Activated CD8-positive, alpha-beta memory T cell treated with anti-CD3 and anti-CD28 coated beads for 48 hours (primary cell): ENCODE measurements at places on chromosomes 12 and 14.

DNA sequence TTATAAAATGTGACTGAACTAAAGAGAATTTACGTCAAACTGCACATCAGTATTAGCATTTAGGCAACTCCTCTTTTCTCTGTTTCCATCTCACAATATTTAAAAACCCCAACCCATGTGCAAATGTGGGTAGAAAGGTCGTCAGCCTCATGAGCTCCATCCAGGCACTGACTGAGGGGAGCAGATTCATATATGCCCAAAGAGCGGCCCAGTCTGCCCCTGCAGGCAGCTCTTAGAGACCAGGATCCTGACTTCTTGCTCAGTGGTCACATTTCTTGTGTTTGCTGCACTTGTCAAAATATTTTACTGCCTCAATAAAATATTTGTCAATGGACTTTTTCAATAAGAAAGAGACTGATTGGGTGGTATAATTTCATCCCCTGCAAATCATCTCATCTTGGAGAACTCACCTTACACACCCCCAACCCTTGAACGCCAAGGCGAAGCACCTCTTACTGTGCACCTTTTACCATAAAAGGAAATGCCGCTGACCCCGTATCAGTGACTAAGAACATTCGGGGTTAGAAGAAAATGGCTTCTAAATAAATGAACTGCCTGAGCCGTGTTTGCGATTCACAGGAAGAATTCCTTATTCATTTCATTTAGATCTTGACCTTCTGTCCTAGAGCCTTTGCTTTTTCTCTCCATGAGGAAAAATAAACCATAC is 418.8 kb downstream of the BCL11B start:
- DNase-seq = no peak

DNA sequence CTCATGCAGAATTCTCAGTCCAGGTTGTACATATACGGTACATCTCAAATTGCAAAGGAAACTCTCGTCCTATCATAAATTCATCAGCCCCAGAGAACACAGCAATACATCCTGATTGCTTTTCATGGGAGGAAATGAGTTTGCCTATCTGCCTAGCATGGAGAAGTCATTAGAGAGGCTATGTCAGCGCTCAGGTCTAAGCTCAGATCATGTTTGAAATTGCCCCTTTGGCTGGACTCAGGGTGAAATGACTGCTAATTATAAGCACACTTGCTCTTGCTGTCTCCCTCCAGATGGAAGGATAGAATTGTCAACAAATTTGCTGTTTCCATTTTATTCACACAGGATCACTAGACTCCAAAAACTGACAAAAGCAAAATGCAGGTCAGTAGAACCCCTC is 178.4 kb downstream of the RIMBP2 start:
- DNase-seq = no peak

- DNase-seq = no peak
These were observed 1.6 kb downstream of the HRK start for GRCh38 chr12:116879509-116880212.

DNA sequence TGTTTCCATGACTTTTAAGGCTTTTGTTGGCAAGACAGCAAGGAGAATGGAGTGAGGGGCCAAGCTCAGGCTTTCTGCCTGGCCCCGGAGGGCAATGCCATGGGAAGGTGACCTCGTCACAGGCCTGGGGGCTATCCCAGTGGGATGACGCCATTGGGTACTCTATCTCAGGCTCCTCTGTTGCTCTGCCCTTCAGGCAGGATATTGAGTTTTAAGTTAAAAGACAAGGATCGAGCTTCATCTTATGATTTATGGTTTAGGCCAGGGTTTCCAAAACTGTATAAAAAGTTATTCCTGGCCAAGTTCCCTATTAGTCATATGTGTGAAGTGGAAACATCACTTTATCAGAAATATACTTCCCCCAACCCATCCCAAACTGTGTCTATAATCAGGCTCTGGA is 127.7 kb downstream of the ZFP36L1 start:
- no peak for DNase-seq

DNA sequence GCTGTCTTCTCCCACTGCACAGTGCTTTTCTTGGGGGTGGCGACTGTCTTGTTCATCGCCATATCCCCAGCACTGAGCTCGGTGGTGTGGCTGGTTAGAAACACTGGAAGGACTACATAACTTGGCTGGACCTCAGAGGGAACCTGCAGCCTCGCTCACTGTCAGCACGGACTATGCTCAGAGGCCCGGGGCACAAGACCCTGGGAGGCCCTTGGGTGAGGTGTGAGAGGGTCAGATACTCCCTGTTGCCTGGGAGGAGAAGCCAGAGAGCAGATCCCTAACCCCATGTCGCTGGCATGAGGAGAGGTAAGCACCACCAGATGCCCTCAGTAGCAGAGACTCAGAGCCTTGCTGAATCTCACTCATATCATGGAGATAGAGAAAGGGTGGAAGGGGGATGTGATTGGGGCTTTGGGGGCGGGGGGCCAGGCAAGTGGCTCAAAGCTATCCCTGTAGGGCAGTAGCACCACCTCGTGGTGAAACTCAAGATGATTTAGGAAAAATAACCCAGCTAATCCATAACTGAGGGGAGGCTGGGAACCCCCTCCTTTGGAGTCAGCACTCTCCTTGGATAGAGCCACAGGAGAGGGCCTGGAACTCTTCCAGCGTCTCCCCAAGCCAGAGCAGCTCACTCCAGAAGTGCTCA is 18.7 kb upstream of the HDAC7 start:
- no peak for DNase-seq

DNA sequence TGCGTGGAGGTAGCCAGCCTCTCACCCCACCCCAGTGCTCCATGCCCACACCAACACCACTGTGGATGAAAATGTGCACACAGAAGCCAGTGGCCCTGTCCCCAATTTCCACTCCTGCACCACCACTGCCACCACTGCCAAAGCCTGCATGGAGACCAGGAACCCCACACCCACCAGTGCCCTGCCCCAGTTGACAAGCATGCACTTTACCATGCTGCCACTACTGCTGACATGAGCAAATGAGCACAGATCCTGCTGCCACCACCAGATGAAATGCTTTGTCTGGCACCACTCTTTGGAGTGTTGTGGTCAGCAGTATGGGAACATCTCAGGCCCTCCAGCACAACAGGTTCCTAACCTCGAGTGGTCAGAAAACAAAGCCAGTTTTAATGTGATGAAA is 104.1 kb downstream of the ATXN7L3B start:
- no peak for DNase-seq

- no peak for DNase-seq
These were observed 202.0 kb downstream of the PPM1H start for GRCh38 chr12:62732861-62733427.

GRCh38 chr14:86640288-86640687 is 1110.3 kb downstream of the FLRT2 start:
- no peak for DNase-seq

GRCh38 chr14:57390806-57391516 is 575 bp downstream of the NAA30 start:
- peak; percentile 11 for DNase-seq

DNA sequence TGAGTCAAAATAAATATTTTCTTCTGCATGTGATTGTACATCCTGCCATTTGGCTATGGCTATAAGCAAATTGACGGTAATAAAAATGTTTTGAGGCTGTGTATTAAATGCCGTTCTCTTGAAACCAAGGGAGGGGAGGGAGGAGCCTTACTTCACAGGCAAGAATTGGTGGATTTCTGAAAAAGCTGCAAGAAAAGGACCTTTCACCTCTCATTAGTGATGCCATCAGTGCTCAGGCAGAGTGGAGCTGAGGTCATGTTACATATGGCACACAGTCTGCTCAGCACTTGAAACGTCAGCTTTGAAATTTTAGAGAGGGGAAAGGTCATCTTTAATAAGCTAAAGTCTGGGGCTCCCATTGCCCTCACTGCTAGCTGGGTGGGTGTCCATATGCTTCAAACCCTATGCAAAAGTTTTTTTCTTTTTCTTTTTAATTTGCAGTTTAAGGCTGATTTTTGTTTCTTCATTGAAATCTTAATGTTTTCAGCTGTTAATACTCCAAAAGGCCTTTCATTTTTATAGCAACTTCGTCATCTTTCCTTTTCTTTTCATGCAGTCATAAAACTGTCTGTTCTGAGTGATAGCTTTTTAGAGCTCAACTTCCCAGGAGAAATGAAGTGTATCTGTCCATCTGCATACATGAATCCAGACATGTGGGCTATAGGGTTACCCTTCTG is 9.8 kb upstream of the SIX1 start:
- DNase-seq = no peak

DNA sequence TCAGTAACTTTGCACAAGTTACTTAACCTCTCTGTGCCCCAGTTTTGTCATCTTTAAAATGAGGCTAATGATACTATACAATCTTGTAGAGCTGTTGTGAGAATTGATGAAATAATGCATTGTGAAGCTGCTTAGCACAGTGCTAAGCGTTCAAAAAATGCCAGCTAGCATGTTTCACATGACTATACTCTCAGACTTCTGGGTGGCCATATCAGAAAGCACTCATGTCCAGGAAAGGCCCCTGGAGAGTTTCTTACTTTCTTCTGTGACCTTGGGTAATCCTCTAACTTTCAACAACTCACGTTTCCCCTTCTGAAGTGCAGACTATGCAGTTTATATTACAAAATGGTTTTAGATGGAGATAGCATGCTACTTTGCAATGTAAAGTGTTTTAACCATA is 68.1 kb downstream of the TPH2 start:
- no peak for DNase-seq
